ENCODE measurements at places on chromosomes 6 and 20. TPM values are rescaled to one million over a fixed set of nuclear protein-coding genes. Genes with fewer than 3 reads are reported as not detected.
A peak's percentile ranks its signal among the peaks of the same experiment; 100 is the strongest.

- no peak for DNase-seq
Observed at GRCh38 chr6:29509239-29509638, 21.5 kb upstream of the MAS1L start.

GRCh38 chr20:15895560-15896084 lies 677.6 kb downstream of the KIF16B start:
- DNase-seq, result no peak

GRCh38 chr20:53079261-53079691 lies 107.1 kb downstream of the TSHZ2 start:
- no peak for DNase-seq

DNA sequence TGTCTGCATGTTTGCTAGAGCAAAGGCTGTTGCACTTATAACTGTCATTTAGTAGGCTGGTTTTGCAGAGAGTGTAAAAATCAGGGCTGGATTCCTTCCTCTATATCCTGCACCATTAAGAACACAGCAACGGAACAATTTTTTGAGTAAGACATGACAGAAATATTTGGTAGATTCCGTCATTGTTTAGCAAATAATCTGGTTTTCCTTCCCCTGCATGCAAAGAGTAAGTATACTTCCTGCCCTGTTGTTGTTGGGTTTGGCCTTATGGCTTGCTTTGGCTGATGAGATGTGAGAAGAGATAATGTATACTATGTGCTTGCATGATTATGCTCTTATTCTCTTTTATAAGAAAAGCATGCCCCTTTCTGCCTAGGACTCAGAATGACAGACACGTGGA lies 23.8 kb downstream of the MANEA start:
- DNase-seq, result peak; percentile 46

DACT2 gene
- not detected for total RNA-seq

DPPA5 gene
- not detected for total RNA-seq

ADGRF5 gene
- not detected for total RNA-seq

Measured in SJSA1 (cell line).